ENCODE measurements at places on chromosomes 13 and 19.

GRCh38 chr13:109145631-109146030, 516.2 kb downstream of the MYO16 start:
- no peak for DNase-seq

- no peak for DNase-seq
These were observed 58.1 kb upstream of the MYCBP2 start for GRCh38 chr13:77384999-77385398.

- no peak for DNase-seq
These were observed 321.3 kb downstream of the GPC6 start for GRCh38 chr13:93547886-93548285.

DNA sequence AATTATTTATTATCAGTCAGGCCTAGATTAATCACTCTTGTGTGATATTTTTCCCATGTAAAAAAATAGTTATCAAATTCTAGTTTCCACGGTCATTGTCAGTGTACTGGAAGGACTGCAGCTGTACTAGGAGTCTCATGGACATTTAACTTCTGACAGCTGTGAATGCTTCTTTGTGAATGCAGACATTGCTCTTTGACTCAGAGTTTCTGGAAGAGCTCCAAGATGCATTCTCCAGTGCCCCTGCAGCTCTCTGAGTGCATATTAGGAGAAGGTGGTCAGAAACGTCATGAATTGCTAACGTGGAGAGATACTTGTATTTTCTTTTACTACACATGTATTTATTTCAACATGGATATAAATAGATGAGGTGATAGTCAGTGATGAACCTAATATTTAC, 9.7 kb upstream of the SLITRK5 start:
- no peak for DNase-seq

DNA sequence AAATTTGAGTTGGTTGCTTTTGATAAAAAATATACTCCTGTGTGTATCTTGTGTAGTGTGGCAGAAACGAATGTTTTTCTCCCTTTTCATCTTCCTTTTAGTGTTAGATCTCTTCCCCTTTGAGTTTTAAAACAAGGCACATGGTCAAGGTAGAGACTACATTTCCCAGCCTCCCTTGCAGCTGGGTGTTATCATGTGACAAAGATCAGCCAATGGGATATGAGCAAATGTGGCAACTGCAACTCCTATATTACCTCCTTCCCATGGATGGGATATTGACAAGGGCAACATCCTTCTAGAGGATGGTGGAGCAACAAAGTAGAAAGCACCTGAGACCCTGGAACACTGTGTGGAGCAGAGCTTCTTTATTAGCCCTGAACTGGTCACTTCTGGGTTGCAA, 42.4 kb downstream of the ADGRE3 start:
- no peak for DNase-seq

Measured in lower lobe of right lung (tissue), 2 donors.